Suppressor macrophage (primary cell): ENCODE measurements at places on chromosomes 7 and 10.

DNA sequence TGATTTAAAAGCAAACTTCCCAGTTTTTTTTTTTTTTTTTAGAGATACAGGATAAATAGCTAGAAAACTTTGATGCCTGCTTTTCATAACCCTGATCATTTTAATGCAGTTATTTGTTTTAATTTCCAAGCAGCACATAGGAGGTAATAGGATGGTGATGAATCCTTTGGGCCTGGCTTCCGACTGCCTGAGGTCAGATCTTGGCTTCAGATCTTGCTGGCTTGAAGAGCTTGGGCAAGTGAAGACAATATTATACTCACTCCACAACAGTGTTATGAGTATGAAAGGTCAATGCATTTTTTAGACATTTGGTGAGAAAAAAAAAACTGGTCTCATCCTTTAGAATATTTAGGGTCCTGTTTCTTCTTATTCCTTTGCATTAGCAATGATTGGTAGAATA lies 124.8 kb upstream of the PRKCQ start:
- DNase-seq = no peak

- DNase-seq = no peak
Measured at GRCh38 chr10:119597405-119598186, 832 bp upstream of the TIAL1 start.

DNA sequence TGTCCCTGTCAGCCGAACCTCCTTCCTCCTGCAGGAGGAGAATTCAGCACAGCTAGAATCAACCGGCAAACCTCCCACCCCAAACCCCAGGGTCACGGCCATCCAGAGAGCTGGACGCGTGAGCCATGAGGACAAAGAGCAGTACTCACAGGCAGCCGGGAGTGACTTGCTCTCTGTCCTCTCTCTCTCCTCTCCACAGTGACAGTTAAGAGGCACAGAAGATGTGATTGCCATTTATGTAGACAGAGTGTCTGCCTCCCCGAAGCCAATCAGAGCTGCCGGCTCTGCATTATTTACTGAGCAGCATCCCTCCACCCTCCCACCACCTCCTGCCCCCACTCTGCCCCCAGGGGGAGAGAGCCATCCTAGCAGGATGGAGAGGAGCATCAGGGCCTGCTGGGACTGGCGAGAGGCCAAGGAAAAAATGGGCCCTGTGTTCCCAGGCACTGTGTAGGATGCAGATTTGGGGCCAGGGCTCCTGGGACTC lies 4.3 kb downstream of the DDC start:
- no peak for DNase-seq

DNA sequence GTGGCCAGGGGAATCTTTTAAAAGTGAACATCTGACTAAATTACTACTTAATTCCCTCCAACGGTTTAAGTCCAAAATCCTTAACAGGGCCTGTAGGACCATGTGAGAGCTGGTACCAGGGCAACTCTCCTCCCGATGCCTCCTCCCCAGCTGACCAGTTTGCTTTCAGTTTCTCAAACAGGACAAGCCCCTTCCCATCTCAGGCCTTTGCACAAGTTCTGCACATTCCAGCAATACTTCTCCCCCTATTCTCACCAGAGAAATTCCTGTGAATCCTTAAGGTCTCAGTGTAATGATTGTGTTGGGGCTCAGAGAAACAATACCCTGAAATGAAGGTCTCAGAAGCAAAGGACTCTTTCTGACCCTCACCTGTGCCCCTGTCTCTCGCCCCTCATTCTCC lies 8.0 kb upstream of the CALHM1 start:
- DNase-seq = no peak

DNA sequence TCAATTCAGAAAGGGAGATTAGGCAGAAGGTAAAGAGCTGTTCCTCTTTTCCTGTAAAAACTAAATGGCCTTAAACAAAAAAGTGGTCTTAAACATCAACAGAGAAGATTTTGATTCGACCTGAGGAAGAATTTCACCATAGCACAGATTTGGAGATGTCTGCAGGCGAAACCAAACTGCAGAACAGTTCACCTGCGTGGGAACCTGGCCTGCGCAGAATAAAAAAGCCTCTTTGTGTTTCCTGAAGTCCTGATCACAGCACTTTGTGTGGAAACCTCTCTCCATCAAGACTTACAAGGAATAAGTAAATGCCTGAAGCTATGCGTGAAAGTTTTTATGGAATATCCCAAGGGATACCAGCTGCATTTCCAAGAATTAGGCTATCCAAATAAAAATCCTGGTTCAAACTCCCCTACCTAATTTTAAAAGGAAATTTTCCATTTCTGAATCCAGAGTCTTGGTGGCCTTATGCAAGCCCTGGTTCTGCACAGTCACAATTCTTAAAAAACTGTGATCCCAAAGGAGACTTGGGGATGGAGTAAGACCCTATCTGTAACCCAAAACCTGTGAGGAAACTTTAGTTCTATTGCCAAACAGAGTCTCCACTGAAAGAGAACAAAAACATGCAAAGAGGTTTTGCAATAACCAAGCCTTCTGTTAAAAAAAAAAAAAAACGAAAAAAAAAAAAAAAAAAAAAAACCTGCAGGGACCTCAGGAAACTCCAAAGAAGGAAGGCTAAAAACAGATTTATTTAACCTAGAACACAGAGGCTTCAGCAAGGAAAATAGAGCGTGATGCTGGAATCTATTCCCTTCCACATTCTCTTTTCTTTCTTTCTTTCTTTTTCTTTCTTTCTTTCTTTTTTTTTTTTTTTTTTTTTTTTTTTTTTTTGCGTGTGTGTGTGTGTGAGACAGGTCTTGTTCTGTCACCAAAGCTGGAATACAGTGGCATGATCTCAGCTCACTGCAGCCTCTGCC lies 10.4 kb downstream of the CALML3 start:
- peak; percentile 64 for DNase-seq

- DNase-seq = no peak
Measured at GRCh38 chr10:474946-475345, 214.5 kb downstream of the DIP2C start.

GRCh38 chr7:103119791-103120291 lies 29.1 kb downstream of the NAPEPLD start:
- no peak for DNase-seq

DNA sequence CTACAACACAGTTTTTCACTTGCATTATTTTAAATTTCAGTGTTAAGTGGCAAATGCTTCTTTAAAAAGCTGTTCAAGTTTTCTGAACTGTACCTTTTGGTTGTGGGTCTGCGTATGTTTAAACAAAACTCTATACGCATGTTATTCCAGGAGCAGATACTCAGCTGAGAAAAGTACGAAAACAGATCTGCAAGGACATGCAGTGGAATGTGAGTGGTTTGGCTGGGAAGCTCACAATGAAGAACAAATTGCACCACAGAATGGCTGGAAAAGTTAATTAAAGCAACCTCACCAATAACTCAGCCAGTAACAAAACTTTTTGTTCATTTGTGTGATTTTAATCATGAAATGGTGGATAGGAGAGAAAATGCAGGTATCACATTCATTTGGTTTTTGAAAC lies 17.6 kb downstream of the GLI3 start:
- DNase-seq = no peak

DNA sequence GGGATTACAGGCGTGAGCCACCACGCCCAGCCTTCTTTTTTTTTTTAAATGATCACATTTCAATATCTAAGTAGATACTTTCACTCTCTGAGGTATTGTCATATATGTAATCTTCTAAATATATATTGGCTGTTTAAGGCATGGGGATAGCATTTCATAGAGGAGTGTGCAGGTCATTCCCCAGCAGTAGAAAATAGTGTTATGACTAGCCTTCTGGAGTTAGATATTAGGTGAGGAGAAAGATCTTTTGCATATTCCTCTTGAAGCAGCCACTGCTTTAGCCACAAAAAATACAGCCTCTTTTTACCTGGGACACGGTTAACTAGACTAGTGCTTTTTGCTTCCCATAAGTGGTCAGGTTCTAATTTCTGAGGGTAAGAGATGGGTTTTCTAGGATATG lies 28.9 kb downstream of the ADD3 start:
- no peak for DNase-seq

DNA sequence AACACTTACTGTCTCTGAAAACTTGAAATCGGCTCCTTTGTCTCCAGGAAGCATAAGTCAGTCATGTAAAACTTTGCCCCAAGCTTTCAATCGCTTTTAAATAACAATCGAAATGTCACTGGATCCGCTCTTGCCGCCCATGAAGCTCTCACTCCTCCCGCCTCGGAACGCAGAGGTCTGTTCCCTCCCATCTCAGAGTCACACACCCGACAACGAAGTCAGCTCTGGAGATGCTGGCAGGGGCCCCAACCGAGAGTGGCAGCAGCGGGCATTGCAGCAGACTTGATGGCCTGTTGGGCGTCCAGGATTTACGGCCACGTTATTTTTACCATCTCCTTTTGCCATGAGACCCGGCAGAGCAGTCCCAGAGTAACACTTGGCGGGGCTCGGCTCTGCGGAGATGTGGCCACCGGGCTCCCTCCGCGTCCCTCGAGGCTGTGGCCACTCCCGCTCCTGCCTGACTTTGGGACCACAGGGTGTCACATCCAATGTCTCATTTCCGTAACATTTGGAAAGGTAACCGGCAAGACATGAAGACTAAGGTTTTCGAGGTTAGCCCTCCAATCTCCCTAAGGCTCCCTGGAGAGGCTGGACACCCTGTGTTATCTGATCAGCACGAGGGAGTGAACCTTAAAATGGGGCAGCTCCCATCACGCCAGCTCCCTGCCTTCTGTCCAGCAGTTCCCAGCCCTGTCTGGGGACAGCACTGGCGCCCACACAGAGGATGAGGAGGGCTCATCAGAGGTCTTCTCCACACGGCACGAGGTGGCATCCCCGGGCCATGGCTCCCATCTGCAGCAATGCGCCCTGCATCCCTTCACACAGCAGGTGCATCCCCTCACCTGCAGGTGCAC lies 62.8 kb upstream of the ADGRA1 start:
- no peak for DNase-seq

DNA sequence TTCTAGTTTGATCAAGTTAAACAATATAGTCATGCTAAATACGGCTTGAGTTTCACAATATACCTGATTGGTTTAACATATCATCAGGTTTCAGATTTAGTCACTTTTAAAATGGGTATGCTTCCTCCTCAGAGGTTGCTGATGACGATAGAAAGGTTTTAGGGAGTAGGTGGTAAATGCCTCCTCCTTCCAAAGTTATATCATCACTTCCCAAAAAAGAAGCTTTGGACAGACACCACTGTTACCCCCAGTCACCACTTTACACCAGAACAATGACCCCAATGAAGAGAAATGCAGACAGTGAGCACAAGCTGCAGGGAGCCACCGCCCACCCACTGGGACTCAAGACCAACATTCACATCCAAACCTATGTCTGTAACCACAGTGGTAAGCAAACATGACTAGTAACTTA lies 244.6 kb downstream of the SORCS1 start:
- peak; percentile 47 for DNase-seq

- no peak for DNase-seq
Measured at GRCh38 chr10:124255556-124255955, 162.2 kb upstream of the CHST15 start.
